ENCODE measurements at places on chromosomes 11 and 22.

GRCh38 chr11:116309446-116309845 is 463.3 kb downstream of the BUD13 start:
- DNase-seq, result no peak

DNA sequence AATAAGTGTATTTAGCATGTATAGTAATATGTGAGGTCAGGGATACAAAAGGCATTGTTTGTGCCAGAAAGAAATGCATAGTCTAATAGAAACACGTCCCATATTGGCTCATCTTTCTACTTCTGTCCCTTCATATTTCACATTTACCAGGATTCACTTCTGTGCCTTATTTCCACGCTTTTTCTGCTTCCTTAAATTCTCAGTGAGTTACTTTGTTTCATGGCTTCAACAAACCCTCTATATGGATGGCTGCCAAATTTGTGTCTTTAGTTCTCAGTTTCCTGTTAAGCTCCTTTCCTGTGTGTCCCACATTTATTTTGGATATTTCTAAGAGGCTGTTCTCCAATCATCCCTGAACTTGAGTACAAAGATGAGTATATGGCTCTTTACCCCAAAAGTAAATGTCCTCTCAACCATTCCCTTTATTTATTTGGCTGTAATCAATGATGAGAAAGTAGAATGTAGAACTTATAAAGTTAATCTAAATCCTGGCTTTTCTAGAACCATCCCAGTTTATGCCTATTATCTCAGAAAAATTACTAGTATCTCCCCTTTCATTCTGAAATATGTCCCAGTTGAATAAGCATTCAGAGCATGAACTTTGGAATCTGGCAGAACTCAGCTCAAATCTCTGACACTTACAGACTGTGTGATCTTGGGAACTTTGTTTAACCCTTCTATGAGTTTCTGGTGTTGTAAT is 23.5 kb downstream of the OR8B12 start:
- DNase-seq, result no peak

DNA sequence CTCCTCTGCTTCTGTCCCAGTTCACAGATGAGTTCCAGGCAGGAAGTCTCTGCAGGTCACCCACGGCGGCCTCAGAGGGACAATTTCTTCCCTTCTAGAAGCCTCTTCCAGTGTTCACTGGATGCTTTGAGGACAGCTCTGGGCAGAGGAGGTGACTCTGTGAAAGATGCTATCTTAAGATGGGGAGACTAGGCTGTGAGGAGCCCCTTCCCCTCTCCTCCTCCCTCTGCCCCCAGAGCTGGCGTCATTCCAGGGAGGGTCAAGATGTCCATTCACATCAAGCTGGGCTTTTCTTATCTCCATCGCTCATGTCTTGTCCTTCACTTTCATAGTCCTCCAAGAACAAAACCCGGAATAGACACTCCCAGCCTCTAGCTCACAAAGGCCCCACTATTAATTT is 3.3 kb downstream of the APLNR start:
- no peak for DNase-seq

GRCh38 chr11:19711911-19712280 is 741 bp upstream of the NAV2 start:
- peak; percentile 41 for DNase-seq

Data from stimulated activated CD4-positive, alpha-beta T cell treated with anti-CD3 and anti-CD28 coated beads, Interleukin-1b, Interleukin-23, amount 100 ng/mL, for 48 hours (primary cell).